ENCODE measurements at places on chromosomes 5 and 9. TPM values are rescaled to one million over a fixed set of nuclear protein-coding genes. Genes with fewer than 3 reads are reported as not detected.

LRRC70 gene
- 3.6 TPM for total RNA-seq

CDKN2A gene
- 4.1 TPM for total RNA-seq

SLC27A6 gene
- not detected for total RNA-seq

GRCh38 chr9:89923961-89924504, 319.2 kb downstream of the GADD45G start:
- peak; percentile 71 for DNase-seq

GRCh38 chr9:121217609-121218292, 16.1 kb upstream of the RAB14 start:
- DNase-seq = no peak

DNA sequence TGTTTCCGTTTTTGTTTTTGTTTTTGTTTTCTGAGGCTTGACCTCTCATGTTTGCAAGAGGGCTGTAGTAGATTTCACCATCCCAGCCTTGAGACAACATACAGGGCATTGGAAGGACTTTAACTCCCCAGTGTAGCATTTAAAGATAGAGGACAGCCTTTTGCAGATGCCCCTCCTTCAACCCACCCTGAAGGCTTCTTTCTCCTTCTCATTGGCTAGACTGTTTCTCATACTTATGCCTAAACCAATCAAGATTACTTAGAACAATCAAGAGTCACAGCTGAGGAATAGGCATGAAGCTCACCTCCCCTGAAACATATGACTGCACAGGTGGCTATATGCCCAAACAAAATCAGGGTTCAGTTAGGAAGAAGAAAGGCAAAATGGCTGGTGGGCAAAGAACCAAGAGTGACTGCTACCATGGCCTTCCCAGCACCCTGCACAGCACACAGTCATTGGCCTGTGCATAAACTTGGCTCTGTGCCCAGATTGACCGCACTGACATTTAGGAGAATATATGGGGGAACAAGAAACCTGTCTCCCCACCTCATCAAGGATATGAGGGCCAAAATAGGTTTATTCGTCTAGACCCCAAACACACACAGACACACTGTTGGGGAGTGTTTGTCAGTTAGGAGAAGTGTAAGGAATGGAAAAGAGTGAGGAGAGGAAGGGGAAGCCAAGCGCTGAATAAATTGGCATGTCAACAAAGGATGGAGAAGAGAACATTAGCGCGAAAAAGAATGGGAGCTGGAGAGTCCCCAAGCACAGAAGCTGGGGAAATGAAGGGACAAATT, 137.3 kb upstream of the RANBP3L start:
- DNase-seq = no peak

- DNase-seq = no peak
Measured at GRCh38 chr5:149940077-149940574, 4.5 kb downstream of the PDE6A start.

DNA sequence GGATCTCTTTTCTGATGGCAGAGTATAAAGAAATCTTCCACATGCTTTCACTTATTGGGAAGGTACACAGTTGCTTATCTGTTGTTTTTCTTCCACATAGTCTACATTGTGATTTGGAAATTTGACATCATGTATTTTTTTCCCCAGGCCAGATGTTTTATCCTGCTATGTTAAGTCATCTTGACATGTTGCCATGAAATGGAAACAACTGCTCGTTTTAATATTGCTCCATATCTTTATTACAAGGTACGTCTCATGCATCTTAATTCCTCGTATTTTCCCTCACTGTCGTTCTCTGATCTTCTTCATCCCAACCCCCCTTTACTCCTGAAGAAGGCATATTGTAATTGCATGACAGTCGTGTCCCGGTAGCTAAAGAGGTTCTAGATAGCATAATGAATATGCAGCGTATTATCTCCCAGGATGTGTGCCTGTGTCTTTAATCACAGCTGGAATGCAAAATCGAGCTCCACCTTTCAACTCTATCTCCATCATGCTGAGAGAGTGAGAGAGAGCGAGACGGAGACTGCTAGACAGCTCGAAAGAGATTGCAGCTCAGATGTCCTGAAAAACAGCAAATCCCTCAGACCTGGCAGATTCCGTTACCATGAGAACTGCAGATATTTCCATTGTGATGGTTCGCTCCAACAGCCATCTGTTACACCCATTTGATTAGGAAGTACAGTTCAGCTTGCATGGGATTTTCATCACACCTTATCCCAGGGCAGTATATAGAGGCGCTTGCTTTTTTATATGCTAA, 281.7 kb downstream of the TMEM38B start:
- no peak for DNase-seq

DNA sequence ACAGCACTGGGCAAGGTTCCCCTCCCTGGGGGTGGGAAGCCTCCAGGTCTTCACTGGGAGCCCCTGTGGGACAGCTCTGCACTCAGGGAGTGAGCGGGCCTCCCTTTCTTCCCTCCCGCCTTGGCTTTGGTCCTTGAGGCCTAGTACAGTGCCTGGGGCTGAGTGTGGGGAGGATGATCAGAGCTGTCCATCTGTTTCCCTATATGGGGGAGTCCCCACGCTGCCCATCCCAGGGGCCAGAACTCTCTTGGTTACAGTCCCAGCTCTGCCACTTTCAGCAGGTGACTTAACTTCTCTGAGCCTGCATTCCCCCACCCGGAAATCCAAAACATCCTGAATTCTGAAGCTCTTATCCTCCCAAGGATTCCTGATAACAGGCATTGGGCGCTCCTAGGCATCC, 42.6 kb downstream of the DAB2IP start:
- DNase-seq = no peak

DNA sequence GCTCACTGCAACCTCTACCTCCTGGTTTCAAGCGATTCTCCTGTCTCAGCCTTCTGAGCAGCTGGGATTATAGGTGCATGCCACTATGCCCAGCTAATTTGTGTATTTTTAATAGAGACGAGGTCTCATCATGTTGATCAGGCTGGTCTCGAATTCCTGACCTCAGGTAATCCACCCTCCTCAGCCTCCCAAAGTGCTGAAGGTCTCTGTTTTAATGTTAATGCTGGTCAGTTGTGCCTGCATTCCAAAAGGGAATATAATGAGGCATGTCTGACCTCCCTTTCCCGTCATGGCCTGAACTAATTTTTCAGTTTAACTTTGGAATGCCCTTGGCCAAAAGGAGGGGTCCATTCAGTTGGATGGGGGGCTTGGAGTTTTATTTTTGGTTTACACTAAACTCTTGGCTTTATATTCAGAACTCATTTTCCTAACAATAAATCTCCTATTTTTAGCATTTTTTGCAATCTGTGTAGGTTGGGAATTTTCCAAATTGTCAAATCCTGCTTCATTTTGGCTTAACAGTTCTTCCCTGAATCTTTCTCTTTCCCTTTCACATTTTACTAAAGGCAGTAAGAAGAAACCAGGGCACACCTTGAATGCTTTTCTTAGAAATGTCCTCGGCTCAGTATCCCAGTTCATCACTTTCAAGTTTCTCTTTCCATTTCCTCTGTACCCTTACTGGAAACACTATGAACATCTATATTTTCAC, 1175.5 kb downstream of the MAT2B start:
- DNase-seq = no peak

GRCh38 chr5:154683101-154683880, 71.9 kb upstream of the LARP1 start:
- no peak for DNase-seq

GRCh38 chr5:162288647-162289296, 221.2 kb downstream of the GABRG2 start:
- DNase-seq = no peak

DNA sequence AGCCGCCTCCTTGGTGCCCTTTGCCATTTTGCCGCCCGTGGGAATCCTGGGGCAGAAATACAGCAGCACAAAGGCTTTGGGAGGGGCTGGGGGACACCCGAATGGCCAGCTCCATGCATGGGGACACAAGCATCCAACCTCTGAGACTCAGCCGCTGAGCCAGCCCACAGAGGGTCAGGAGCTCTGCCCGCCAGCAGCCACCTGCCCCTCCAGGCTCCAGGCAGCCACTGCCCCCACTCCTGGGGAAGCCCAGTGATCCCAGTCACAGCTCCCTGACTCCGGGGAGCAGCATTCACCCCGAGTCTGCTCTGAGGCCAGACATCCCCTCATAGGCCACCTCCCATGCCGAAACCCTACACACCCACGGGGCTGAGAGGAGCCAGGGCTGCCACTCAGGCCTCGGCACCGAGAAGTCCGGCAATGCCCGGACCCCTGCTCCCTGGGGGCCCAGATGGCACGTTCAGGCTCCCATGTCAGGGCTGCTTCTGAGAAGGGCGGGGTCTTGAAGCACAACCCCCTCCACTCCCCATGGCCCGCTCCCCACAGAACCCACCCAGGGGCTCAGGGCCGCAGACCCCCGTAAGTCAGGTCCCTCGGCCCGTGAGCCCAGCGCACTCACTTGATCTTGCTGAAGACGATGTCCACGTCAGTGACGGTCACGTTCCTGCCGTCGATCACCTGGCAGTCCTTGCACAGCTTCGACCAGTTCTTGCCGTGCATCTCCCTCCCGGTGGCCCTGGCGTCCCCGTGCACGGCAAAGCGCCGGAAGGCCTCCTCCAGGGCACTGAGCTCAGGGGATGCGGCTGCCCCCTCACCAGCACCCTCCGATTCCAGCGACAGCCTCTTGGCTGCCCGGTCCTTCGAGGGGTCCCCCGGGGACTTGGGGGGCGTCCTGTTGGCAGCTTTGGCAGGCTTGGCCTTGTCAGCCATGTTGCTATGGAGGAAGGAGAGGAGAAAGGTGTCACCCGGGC, 15.7 kb downstream of the TPPP start:
- DNase-seq = no peak

Measured in kidney (tissue), 22 donors.